ENCODE measurements at places on chromosomes 2 and 18. TPM values are rescaled to one million over a fixed set of nuclear protein-coding genes. Genes with fewer than 3 reads are reported as not detected.

The ESPNL gene
- total RNA-seq: 0.26 TPM

DNA sequence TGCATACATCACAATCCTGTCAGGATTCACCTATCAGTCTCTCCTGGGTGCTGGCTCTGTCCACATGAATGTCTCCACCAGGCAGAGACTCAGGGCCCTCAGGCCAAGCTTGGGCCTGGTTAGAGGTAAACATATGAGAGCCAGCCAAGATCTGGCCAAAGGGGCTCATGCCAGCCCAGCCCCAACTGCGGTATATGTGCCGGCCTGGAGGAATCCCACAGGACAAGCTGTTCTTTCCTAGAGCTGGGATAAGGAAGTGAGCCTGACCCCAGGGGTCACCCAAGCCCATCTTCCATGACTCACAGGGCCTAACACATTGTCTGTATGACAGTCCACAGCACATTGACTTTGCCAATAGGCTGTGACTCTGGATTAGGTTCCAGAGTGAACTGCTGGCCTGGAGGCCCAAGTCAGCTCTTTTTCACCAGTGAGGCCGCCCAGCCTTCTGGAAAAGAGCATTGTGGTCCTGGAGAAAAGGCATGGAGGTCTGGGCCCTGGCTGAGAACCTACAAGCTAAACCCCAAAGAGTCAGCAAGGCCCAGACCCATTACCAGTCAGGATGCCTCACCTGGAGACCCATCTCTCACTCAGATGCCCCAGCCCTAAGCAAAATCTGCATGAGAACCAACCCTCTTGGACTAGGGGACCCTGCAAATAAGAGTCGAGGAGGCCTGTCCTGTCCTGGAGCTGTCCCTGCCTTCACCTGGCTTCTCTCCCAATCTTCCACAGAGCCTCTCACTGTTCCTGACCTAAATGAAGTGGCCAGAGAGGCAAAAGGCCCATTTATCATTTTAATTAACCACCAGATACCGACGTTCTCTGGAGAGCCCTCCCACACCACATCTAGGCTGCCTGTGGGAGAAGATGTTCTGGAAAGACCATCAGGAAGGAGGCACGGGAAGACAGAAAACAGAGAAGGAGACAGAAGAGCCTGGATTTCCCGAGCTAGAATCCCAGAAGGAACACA, 120.9 kb upstream of the PKDCC start:
- no peaks in the 10 kb centered on the region for H3K4me1 ChIP-seq
- no peak for DNase-seq
- peak overlapping the region; percentile 78 for H3K27ac ChIP-seq
- no peak overlapping the region for H3K4me3 ChIP-seq
- H3K27me3 ChIP-seq: no peaks in the 10 kb centered on the region

- no peaks in the 10 kb centered on the region for H3K4me1 ChIP-seq
- H3K27me3 ChIP-seq: no peaks in the 10 kb centered on the region
- H3K4me3 ChIP-seq: no peak overlapping the region
- no peak overlapping the region for H3K27ac ChIP-seq
Measured at GRCh38 chr2:124309563-124310138, 284.6 kb downstream of the CNTNAP5 start.

DNA sequence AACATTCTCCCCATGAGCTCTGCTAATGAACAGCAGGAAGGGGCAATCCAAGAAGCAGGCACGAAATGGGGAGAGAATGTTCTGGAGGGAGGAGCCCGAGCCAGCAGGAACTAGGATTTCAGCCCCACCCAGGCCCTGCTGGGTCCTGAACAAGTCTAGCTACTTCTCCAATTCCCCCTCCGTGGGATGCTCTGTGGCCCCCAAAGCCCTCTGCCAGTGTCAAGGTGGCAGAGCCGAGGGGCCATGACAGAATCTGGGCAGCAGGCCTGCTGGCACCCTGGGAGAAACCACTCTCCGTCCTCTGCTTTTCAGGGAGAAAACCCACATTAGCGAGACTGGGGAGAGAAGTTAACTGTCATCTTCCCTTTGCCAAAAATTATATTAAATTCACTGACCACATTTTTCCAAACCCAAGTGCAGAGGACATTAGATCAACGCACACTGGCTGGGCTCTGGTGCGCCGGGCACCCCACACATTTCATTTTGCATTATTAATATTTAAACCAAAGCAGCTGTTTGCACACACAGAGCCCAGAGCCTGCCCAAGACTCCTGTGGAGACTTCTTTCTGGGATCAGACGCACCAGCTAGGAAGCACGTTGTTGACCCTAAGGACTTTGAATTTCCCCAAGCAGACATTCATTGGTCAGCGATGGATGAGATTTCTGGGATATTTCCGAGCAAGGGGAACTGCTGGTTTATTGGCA, 80.2 kb upstream of the PKDCC start:
- H3K4me1 ChIP-seq: peaks cover 57% of the 10 kb centered on the region
- peak overlapping the region; percentile 91 for H3K27ac ChIP-seq
- peak; percentile 83 for DNase-seq
- H3K4me3 ChIP-seq: no peak overlapping the region

The SLC5A7 gene
- total RNA-seq: not detected

The DSG2 gene
- 72.7 TPM for total RNA-seq

The PMAIP1 gene
- 0.75 TPM for total RNA-seq

DNA sequence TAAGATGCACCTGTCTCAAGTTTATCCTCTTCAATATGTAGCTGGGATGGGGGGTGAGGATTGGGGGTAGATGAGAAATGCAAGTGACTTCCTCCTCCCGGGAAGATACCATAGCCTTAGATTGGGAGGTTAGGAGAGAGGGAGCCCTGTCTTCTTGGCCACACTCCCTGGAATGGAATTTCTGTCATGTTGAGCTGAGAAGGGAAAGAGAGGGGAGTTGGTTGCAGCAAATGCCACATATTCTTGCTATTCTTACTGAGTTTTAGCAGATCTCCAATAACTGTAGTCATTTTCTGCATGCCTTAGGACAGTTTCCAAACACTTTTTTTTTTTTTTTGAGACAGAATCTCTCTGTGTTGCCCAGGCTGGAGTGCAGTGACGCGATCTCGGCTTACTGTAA, 35.9 kb downstream of the TAF4B start:
- DNase-seq: no peak
- no peaks in the 10 kb centered on the region for H3K4me1 ChIP-seq
- no peaks in the 10 kb centered on the region for H3K36me3 ChIP-seq
- H3K27me3 ChIP-seq: no peaks in the 10 kb centered on the region
- no peak overlapping the region for H3K27ac ChIP-seq

The CROCC2 gene
- not detected for total RNA-seq

The PROKR1 gene
- not detected for total RNA-seq

DNA sequence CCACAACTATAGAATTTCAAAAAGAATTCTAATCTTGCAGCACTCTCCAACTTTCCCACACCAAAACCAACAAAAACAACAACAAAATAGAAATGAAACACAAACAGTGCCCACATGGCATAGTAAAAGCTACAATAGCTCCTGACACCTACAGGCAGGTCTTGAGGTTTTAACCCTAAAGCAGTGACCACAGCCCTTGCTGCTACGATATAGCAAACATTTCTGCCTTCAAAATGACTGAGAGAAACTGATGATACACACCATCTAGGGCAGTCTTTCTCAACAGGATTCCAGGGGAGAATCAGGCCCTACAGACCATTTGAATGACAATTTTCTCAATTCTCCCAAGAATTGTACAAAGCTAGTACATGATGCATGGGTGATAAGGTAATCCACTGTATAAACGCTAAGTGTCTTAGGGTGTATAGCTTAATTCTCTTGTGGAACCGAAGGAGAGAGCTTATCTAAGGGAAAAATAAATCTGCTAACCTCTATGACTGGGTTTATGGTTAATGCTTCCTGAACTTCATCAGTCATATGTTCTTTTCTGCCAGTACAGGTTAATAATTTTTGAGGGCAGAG, 46.5 kb downstream of the TRAK2 start:
- no peaks in the 10 kb centered on the region for H3K4me1 ChIP-seq
- peak overlapping the region; percentile 14 for H3K4me3 ChIP-seq
- peaks cover 8% of the 10 kb centered on the region for H3K36me3 ChIP-seq

DNA sequence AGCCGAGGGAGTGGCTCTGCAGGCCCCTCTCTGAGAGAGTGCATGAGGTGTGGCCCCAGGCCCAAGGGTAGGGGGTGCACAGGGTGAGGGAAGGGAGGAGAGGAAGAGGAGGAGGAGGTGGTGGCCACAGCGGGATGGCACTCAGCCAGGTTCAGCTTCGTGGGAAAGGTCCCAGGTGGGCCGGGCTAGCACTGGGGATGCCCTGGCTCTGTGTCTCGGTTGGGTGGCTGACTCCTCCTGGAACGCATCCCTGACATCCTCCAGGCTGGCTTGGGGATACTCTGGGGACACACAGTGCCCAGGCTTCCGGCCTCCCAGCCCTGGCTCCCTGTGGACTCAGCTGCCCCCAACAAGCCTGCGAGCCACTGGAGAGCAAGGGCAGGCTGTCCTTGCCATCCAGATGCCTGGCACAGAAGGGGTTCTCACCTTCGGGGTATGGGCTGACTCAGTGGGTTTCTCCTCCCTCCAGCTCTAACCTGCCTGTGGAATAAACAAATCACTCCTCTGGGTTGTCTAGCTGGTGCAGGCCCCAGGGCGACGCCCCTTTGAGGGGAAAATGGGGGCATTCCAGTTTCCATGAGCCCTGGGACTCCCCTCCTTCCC, 582 bp upstream of the ZAP70 start:
- H3K27ac ChIP-seq: no peak overlapping the region
- H3K36me3 ChIP-seq: no peaks in the 10 kb centered on the region
- H3K27me3 ChIP-seq: no peaks in the 10 kb centered on the region
- no peak overlapping the region for H3K4me3 ChIP-seq

- H3K36me3 ChIP-seq: no peaks in the 10 kb centered on the region
- no peak for DNase-seq
- no peaks in the 10 kb centered on the region for H3K4me1 ChIP-seq
- H3K27ac ChIP-seq: no peak overlapping the region
- H3K4me3 ChIP-seq: no peak overlapping the region
- no peaks in the 10 kb centered on the region for H3K27me3 ChIP-seq
Measured at GRCh38 chr18:62348474-62348873, 23.4 kb downstream of the TNFRSF11A start.

- H3K36me3 ChIP-seq: no peaks in the 10 kb centered on the region
- H3K27me3 ChIP-seq: no peaks in the 10 kb centered on the region
Measured at GRCh38 chr2:96423291-96423690, 81.9 kb downstream of the NEURL3 start.

GRCh38 chr2:53903011-53903410, 43.2 kb upstream of the GPR75 start:
- H3K4me3 ChIP-seq: no peak overlapping the region
- H3K4me1 ChIP-seq: no peaks in the 10 kb centered on the region
- H3K27me3 ChIP-seq: no peaks in the 10 kb centered on the region
- no peak overlapping the region for H3K27ac ChIP-seq

DNA sequence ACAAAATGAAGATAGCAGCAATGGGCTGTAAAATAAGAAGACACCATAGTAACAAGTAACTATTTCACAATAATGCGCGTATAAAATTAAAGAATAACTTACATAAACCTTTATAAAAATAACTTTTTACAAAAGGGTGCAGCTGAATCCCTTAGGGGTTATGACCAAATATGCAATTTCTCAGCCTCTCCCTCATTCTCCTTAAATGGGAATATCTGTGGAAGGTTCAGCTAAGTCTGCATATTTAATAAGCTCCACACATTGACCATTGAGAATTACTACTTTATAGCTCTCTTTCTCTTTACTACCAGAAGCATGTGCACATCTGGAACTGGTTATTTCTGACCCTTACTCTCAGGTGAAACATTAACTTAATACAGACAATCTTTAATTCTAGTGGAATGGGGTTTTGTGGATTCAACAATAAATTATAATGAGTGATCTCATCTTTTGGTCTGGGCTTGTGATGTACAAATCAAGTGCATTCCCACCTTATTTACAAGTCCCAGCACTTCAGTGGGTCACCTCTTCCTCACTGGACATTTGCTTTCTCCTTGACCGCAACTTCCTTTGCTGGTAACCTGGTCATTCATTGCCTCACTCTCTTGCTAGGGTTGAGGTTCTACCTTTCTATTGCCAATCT, 15.7 kb downstream of the ARHGAP15 start:
- DNase-seq: no peak
- no peak overlapping the region for H3K4me3 ChIP-seq
- no peaks in the 10 kb centered on the region for H3K36me3 ChIP-seq

- H3K27me3 ChIP-seq: no peaks in the 10 kb centered on the region
- H3K27ac ChIP-seq: no peak overlapping the region
- no peaks in the 10 kb centered on the region for H3K4me1 ChIP-seq
- DNase-seq: no peak
- no peak overlapping the region for H3K4me3 ChIP-seq
Measured at GRCh38 chr2:149597050-149597667, 9.6 kb upstream of the MMADHC start.

DNA sequence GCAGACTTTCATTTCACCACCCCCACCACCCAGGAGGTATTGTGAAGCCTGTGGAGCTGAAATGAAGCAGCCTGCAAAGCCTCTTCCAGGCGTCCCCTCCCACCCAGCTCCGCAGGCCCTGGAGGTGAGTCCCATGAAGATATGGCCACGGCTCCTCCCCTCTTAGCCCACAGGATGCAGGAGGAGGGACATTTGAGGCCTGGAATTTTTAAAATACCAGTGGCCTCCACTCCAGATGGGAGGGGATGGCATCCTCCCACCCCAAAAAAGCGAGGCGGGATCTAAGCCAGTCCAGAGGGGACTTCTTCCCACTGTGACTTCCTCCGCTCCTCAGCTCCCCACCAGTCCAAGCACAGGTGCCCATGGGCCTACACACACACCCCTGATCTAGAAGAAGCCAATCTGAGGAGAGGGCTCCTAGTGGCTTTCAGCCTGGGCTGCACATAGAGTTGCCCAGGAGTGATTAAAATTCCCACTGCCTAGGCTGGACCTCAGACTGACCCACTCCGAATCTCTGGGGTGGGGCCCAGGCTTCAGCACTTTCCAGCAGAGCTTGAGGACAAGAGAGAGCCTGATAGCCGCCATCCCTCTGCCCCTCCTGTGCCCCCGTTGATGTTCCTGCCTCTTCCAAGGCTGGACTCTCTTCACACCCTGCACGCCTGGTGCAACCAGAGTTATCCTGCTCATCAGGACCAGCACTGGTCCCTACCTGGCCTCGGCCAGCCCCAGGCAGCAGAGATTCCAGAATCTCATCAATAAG, 206.9 kb downstream of the TNS1 start:
- H3K4me3 ChIP-seq: no peak overlapping the region
- peaks cover 22% of the 10 kb centered on the region for H3K36me3 ChIP-seq
- no peaks in the 10 kb centered on the region for H3K4me1 ChIP-seq
- H3K27me3 ChIP-seq: no peaks in the 10 kb centered on the region

The FRZB gene
- total RNA-seq: 1.8 TPM

The MSTN gene
- 0.19 TPM for total RNA-seq

The LRATD1 gene
- total RNA-seq: 10.5 TPM

DNA sequence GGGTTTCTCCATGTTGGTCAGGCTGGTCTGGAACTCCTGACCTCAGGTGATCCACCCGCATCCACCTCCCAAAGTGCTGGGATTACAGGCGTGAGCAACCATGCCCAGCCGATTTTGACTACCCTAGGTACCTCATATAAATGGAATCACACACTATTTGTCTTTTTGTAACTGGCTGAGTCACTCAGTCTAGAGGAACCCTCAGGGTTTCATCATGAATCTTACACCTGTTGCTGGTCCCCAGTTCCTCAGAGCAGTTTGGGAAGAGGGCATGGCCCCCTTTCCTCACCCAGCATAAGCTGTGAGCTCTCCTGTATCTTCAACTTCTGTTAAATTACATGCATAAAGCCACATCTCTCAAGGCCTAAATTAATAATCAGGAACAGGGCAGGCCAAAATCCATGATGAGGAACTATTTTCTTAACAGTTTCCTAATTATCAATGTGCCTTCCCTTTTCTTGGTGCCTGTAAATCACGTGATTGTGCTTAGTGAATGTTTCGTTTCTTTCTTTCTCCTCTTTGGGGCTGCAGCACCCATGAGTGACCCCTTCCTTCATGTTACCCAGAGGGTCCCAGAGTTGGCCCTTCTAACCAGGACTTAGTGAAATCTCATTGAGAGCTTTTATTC, 20.9 kb downstream of the DYSF start:
- H3K4me1 ChIP-seq: peaks cover 48% of the 10 kb centered on the region
- DNase-seq: no peak
- no peaks in the 10 kb centered on the region for H3K36me3 ChIP-seq
- H3K27me3 ChIP-seq: no peaks in the 10 kb centered on the region
- peak overlapping the region; percentile 35 for H3K27ac ChIP-seq
